Stimulated activated CD4-positive, alpha-beta T cell treated with anti-CD3 and anti-CD28 coated beads, Interleukin-4, amount 100 ng/mL, for 1 hour (primary cell): ENCODE measurements at places on chromosomes 4 and X.
A peak's percentile ranks its signal among the peaks of the same experiment; 100 is the strongest.

DNA sequence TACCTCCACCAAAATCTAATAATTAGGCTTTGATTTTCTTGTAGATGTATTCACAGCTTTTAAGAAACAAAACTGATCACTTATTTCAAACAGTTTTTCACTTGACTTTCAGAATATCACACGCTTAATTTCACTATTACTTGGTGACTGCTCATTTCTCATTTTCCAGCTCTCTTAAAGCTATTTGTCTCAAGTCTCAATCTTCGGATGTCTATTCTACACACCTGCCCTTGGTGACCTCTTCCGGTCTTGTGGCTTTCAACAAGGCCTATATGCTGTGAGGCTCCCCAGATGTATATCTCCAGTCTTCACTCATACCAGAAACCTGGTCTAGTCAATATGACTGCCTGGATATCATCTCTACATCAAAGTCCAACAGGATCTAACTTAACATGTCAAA, 34.9 kb upstream of the ANXA10 start:
- no peak for DNase-seq

- DNase-seq, result no peak
Observed at GRCh38 chr4:98838977-98839618, 89.8 kb downstream of the EIF4E start.

DNA sequence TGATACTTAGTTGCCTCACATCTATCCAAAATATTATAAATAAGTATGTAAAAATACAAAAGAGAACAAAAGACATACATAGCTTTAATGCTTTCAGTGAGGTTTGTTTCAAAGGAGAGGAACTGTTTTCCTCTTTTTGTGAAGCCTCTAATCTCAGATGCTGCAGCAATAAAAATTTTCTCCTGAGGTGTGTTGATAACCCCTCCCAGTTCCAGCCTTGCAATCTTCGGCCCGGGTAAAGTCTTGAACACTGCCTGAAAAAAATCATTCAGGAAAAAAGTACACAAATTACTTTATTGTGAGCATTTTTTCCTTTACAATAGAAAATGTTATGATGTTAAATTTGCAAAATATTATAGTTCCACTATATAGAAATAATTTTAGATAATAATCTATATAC, 8.8 kb downstream of the BBS7 start:
- DNase-seq, result no peak

- no peak for DNase-seq
Observed at GRCh38 chr4:40626183-40626990, 3.3 kb downstream of the RBM47 start.

DNA sequence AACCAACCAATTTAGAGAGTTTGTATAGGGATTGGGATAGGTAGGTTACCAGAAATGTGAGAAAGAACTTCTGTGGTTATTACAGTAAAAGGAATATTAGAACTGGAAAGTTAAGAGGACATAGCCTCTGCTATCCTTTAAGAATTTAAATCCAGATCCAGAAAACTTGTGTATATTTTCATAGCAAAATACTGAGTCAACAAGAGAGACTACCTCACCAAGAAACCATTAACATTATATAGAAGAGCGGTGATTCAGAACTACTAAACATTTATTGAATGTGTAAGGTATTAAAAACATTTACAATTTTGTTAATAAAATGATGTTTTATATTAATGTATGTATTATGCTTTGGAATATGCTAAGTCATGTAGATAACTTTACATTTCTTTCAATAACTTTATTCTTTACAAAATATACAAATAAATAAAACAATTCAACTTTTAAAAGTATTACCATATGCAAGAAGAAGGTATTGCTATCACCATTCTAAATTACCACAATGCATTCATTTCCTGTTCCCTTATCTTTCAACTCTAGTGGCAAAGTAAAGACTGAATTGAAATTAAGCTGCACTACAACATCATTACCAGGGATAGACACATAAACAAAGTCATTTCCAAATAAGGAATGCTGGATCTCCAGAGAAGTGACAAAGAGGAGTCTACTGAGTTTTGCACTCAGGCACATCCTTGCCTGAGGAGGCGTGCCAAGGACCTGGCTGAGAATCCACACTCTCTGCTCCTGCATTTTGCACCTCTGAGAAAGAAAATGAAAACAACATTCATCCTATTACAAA, 6.1 kb upstream of the BDH2 start:
- DNase-seq, result no peak

DNA sequence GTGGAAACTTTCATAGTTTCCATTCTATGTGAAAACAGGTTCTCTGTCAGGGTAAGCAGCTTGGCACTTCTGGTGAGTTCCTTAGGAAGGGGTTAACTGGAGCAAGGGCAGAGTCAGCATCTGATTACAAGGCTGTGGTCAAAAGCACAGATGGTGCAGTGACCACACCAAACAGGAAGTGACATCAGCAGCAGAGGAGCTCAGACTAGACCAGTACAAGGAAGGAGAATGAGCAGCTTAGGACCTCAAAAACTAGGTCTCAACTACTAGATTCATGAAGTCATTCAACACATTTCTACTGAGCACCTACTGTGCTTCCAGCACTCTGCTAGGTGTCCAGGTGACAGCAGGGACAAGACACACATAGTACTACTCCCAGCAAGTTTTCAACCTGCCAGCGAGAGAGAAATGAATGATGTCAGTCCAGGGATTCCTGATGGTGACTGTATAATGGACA, 130.2 kb downstream of the AMELX start:
- DNase-seq, result no peak

DNA sequence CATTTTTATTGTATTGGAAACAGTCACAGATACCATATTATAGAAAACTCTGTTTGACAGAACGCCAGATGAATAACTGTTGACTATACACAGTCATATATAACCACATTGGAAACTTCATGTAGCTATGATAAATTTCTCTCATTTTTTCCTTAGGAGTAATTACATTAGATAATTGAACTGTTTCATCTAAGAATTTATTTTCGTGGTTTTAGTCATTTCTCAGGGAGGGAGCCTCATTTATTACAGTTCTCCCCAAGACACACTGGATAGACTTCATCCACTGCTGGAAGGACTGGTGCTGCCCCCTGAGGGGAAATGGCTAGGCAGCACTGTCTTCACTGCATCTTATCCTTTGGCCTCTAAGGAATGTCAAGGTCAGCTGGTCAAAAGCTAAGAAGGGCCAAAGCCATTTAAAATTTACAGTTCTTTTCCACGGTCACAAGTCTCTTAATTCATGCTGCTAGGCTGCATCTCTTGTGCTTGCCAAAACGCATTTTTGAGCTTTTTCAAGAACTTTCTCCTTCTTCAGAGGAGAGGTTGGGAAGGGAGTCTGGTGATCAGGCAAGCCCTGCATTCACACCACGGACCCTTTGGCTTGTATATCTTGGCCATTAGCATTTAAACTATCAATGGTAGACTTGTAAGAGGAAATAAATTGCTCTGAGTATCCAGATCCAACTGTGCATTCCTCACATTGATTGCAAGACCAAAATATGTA, 145.1 kb downstream of the CBR4 start:
- no peak for DNase-seq

DNA sequence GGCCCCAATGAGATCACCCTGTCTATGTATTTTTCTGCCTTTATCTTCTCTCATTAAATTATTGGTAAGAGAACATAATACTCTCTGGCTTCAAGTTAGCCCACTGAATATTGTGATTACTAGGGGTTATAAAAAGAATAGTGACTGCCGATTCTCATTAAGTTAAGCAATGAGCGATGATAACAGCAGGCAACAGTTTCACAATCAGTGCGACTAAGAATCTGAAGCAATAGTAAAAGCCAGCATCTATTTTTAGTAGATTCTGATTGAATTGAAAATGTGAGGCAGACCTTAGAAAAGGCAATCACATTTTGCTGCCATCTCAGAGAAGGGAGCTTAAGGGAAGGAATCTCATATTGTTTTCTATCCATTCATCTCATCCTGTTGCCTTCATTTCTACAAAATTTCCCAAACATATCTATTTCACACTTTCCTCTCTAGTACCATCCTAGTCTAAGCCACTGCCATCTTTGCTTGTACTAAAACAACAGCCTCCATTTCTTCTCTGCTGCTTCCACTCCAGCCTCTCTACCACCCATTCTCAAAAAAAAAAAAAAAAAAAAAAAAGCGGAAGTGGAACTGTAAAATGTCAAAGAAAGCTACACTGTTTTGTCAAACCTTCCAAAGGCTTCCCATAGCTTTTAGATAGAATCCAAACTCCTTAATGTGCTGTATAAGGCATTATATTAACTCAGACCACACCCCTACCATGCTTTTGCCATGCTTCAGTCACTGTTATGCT, 17.4 kb downstream of the GABRA4 start:
- no peak for DNase-seq

- no peak for DNase-seq
Observed at GRCh38 chrX:119391279-119391678, 7.9 kb upstream of the SLC25A43 start.

GRCh38 chr4:44848466-44848865, 122.1 kb upstream of the GNPDA2 start:
- no peak for DNase-seq

DNA sequence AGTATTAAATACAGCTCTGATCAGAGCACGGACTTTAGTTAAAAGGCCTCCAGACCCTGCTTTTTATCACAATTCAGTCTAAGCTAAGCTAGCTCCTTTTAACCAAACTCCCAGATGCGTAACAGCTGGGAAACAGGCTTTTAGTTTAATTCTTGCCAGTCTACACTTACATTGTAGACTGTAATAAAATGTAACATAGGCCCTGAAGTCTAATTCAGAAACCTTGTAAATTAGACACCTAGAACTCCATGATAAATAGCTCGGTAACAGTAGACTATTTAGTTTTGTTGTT, 20.1 kb downstream of the FBXO8 start:
- DNase-seq, result no peak

- DNase-seq, result no peak
Observed at GRCh38 chr4:40243386-40243948, 46.6 kb downstream of the RHOH start.

- no peak for DNase-seq
Observed at GRCh38 chr4:55215087-55215486, 89.7 kb upstream of the KDR start.

DNA sequence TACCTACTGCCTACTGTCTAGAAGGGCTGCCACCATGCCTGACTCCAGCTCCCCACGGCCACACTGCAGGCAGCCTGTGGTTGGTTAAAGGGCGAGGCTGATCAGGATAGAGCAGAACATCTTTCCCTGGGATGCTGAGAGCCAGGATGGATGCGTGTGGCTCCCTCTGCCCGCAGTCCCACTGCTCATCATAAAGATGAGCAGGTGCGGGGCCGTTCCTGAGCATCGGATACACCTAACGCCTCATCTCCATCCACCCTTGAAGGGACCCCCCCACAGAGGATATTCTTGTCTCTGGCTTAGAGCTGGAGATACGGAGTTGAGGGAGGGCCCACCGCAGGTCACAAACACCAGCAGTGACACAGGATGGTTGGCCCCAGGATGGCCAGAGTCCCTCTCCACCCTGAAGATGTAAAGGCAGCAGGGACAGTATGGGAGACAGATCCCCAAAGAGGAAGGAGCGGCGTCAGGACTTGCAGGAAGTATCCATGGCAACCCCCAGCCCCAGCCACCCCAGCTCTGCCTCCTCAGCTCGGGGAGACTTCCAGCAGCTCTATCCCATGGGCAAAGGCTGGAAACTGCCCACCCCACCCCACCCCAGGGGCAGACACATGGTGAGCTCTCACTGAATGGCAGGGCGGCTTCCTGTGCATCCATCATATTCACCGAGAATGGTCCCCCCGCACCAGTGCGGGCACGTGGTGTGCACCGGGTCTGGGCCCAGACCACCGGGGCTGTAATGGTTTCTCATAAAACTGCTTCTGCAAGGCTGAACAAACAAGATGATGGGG, 19.3 kb downstream of the PPP2R2C start:
- DNase-seq, result no peak

- no peak for DNase-seq
Observed at GRCh38 chr4:94407846-94408245, 43.9 kb upstream of the PDLIM5 start.

- no peak for DNase-seq
Observed at GRCh38 chrX:49106930-49107329, 16.6 kb downstream of the GPKOW start.

GRCh38 chr4:109658871-109659410, 44.3 kb downstream of the CASP6 start:
- DNase-seq, result no peak

GRCh38 chr4:78409612-78410202, 141.9 kb upstream of the ANXA3 start:
- no peak for DNase-seq

GRCh38 chr4:99052902-99053301, 35.7 kb downstream of the ADH5 start:
- no peak for DNase-seq

DNA sequence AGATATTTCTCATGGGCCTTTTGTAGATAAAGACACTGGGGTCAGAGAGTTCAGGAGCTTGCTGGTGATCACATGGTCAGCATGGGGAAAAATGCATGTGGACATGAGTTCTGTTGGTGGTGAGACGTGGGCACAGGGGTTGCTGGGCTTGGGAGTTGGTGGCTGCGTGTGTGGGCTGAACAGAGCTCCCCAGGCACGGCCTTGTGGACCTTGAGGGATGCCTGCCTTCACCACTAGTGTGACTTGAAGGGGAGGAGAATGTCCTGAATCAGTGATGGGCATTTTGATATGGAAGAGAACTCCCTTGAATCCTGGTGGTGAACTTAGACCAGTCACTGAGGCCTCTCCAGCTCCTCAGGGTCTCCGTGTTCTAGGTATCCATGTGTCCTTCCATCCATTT, 8.9 kb downstream of the CD99 start:
- DNase-seq, result no peak

DNA sequence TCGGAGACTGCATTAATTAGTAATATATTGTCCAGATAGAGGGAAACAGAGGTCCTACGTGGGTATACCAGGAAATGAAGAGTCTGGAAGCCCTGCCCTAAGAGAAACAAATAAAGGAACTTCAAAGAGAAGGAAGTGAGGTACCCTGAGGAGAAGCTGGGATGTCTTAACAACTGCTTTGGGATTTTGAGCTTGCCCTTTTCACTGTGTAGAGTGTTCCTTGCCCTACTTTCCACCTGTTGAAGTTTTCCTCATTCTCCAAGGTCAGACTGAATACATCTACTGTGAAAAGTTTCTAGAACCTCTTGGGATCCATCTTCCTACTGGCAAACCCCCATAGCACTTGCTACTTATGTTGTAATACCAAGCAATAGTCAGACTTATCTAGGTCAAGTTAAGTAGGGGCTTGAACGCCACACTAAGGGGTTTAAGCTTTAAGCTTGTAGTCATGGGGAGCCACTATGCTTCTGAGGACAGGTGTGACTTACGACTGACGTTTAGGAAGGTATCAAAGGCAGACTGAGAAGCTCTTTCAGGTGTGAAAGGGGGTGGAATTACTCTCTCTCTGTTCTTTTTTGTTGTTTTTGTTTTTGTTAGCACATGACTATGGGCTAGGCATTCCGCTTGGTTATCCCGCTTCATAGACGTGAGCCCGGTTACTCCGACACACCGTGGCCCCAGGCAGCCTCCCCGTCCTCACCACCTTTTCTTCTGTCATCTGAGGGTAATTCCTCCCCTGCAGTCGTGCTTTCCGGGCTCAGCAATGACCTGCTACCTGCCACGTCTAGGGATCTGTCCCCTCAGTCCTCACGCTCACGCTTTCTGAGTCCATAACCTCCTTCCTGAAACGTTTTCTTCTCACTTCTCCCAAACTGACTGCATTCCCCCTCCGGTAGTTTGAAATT, 959 bp upstream of the REST start:
- peak; percentile 16 for DNase-seq

GRCh38 chr4:96833831-96834230, 993.9 kb downstream of the PDHA2 start:
- DNase-seq, result no peak

- no peak for DNase-seq
Observed at GRCh38 chrX:102976286-102976685, 39.2 kb downstream of the RAB40AL start.
